ENCODE measurements at places on chromosomes 5 and 9.

DNA sequence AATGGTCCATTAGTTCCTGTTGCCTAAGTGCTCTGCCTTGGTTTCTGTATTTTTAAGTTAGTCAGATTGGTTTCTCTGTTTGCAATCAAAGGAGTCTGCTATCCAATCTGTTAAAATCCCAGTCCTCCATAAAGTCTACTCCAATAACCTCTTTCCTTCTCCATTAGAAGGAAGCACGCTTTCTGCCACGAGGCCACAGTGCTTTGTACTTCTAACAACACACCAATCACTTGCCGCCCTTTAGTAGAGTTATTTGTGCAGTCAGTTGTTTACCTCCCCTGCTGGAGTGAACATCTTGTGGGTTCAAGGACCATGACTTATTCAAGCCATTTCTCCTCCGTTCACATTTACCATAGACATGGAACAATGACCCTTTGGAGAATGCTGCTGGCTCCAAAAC lies 69.0 kb downstream of the GLRA1 start:
- DNase-seq = no peak

DNA sequence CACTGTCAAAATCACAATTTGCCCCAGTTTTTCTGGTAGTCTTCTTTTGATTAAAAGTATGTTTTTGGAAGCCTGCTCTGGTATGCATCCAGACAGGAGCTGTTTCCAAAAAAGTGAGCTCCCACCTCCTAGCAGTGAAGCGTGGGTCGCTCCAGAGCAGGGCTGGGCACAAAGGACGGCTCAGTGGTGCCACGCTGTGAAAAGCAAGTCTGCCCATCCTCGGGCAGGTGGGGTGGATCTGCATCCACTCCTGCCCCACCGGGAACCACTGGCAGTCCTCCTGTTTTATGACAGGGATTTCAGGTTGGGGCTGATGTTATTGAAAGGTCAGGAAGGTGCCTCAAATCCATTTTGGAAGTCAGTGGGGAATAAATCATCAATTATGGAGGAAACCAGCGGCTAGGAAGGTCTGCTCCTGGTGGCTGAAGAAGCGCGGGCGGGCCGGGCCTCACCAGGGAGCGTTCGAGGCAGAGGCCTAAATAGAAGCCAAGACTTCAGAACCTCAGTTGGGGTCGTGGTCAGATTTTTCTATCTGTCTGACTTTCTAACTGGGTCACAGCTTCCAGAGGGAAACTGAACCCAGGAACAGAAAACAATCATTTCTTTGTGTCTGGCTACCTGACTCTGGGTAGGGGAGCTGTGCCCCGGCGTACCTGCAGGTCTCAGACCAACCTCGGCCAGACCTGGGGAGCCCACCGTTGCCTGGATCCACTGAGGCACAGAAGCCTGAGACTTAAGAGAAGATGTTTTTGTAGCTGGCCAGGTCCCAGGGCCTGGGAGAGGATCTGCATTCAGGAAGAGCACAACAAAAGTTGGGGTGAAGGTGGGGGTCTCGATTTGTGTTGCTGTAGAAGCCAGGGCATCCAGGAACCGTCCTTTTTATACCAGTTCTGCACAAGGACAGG lies 168.1 kb downstream of the PAX5 start:
- DNase-seq = no peak

GRCh38 chr9:126205265-126205664 lies 121.4 kb upstream of the MVB12B start:
- DNase-seq = no peak

DNA sequence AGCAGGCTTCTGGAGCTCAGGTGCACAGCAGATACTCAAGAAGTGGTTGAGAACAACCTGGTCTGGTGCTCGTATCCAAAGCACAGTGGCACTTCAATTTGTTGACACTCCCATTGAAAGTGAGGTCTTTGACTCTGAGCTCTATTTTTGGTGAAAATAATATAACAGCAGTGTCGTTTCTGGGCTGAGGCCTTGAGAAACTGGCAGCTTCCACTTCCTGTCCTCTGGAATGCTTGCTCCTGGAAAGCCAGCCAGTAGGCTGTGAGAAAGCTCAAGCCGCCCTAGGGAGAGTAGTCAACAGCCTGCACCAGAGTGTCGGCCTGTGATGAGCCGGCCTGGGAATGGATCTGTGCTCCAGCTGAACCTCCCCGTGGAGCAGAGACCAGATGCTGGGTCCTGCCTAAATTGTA lies 6.8 kb upstream of the SUSD3 start:
- no peak for DNase-seq

DNA sequence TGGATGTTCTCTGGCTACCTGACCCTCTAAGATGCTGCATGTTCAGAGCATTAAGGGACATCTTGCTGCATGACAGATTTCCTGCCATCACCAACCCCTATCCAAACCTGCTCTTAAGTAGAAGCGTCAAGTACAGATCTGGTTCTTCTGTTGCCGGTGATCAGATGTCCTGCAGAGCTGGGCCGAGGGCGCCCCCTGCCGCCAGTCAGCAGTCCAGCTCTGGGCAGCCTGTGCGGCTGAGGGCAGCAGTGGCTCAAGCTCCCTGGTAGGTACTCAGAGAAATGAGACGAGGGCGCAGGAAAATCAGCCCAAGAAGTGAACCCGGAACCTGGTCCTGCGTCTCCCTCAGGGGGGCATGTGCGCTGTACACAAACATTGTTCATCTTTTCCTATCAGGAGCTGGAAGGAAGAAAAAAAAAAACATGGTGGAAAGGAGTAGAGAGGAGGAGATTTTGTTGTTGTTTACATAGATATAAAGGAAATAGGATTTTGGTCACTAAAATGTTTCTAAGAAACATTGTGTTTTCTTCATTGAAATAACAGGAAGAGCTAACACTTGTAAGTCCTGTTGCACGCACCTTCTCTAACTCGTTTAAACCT lies 95.8 kb downstream of the CFAP90 start:
- DNase-seq = peak; percentile 25

DNA sequence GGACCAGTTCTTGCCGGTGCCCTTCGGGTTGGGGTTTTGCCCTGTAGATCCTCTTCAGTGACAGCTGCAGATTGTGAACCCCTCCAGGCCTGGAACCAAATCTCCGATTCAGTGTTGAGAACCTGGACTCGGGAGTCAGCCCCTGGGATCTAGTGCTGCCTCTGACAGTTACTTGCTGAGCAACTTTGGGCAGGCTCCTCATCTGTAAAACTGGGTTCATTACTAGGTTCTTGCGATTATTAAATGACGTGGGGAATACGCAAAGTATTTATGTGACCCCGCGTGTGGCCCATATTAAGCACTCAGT lies 600 bp downstream of the ERCC6L2 start:
- DNase-seq = no peak

GRCh38 chr9:117777823-117778222 lies 73.6 kb downstream of the TLR4 start:
- DNase-seq = no peak

DNA sequence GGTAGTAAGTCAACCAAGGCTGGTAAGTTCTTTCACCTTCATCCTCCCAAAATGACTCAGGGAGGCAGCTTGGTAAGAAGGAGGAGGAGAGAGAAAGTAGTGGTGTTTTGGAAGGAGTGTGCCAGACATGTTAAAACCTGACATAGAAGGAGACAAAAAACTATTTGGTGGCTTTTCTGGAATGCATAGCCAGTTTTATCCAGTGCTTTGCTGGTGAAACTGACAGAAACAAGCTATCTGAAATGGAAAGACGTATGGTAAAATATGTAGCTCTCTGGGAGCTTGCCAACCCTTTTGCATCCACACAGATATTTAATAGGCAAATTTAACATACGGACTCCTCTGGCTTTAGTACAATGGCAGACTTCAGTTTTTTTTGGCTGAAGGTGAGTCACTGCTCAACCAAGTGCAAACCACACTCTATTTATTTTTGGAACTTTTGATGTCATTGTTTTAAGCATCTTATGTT lies 45.4 kb downstream of the RAB14 start:
- DNase-seq = no peak

GRCh38 chr5:118863345-118863744 lies 125.0 kb downstream of the DTWD2 start:
- DNase-seq = no peak

DNA sequence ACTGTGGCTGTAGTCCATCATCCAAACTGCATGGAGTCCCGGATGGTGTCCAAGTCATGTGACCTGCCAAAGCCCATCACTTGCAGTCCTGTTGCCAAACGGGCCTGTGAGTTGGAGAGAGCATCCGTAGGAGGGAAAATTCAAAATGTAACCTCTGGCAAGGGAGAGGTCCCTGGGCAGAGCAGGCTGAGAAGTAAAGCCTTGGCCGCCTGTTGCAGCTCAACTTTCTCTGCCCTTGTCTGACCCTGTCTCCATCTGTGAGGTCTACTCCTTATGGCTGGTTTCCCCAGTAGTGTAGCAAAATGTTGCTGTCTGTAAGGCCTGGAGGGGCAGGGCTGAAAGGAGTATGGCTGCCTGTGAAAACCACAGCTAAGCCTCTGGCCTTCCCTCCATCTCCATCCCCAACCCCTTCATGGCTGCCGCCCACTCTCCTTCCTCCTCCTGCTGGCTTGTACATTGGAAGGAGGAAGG lies 163.5 kb downstream of the SEMA6A start:
- DNase-seq = no peak

GRCh38 chr9:9299134-9299533 lies 1313.7 kb downstream of the PTPRD start:
- no peak for DNase-seq

DNA sequence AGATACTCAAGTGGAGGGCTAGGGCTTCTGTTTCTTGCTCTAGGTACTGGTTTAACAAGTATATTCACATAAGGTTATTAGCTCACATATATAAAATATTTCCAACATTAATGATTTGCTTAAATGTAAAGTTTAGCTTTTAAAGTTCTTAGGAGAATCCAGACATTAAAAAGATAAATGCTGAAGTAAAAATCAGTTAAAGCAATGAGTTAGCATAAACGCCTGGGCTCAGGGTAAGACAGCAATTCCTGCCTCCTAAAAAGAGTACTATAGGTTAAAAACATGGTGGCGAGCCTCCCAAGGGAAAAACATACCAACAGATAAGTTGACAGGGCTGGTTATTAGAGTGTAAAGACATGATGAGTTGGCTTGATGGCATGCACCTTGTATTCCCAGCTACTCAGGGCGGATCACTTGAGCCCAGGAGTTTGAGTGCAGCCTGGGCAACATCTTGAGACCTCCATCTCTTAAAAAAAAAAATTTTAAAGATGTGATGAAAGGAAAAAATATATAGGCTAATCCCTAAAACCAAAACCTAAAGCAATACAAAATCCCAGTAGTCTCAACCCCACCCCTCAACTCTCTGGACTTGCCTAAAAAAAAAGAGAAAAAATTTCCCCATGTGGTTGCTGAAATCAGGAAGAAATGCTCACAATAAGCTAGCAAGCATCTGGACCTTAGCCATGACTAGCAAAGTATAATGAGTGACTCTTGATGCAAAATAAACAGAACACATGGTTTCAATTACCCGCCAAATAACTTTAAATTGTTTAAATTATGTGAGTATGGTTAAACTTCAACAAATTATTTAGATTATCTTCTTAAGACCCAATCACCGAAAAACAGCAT lies 3.6 kb downstream of the GOLPH3 start:
- no peak for DNase-seq

DNA sequence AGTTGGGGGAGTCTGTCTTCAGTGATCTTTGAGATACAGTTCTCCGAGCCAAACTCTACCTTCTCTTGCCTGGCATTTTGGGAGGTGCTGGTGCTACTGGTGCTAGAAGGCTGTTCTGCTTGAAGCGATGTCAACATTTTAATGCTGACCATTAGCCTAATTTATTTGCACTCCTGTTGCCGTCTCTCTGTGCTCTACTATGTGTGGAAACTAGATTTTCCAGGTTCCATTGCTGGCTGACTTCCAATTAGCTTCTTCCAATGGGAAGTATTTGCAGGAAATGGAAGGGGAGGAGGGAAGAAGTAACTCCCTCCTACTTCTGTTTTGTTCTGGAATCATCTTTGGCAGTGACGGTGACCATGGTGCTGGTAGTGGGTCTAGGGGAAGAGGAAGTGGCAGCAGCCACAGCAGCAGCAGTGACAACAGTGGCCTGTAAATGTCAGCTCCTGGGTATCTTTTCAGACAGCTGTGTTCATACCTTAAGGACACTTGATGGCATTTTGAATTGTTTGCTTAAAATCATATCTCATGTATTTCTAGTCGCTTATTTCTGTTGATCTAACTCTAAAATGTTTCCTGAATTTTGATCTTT lies 7.9 kb downstream of the TXNDC8 start:
- no peak for DNase-seq

GRCh38 chr9:137116027-137116507 lies 1.5 kb upstream of the DPP7 start:
- no peak for DNase-seq

DNA sequence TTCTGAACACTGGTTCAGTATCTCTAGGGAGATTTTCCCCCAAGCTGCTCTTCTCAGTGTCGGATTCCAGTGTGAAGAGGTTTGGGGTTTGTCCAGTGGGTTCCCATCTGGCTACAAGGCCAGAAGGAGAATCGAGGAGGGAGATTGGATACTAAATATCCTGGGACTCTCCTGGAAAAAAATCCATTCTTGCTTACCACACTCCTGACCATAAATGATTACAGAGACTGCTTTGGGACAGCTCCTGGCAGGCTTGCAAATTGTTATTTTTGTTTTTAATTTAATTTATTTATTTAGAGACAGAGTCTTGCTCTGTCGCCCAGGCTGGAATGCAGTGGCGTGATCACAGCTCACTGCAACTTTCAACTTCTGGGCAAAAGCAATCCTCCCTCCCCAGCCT lies 4.7 kb upstream of the SUSD1 start:
- DNase-seq = no peak

GRCh38 chr9:126488881-126489404 lies 124.8 kb upstream of the LMX1B start:
- no peak for DNase-seq

GRCh38 chr5:73022471-73023169 lies 66.8 kb downstream of the FCHO2 start:
- DNase-seq = no peak

DNA sequence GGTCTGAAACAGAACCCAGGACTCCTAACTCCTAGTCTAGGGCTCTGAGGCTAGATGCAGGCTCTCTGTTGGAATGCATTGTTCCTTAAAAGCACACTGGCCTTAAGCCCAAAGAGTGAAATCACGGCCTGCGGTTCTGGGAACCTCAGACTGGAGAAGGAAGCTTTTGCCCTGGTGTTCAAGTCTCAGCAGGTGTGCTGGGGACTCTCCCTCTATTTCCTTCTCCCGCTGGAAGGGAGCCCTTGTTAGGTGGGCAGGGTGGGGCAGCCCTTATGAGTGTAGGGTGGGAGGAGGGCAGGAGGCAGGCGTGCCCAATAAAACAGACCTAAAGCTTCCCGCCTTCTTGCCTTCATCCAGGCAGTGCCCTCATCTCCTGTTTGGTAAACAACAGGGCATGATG lies 1.8 kb upstream of the PPARGC1B start:
- no peak for DNase-seq

- DNase-seq = no peak
These were observed 95.2 kb upstream of the CAST start for GRCh38 chr5:96566833-96567587.

- no peak for DNase-seq
These were observed 93.0 kb upstream of the NIPAL4 start for GRCh38 chr5:157366741-157367674.

- no peak for DNase-seq
These were observed 387.5 kb downstream of the TRIM36 start for GRCh38 chr5:114782177-114782576.

- no peak for DNase-seq
These were observed 11.4 kb downstream of the FOXE1 start for GRCh38 chr9:97864396-97864795.

GRCh38 chr9:3700772-3701171 lies 175.0 kb upstream of the RFX3 start:
- no peak for DNase-seq

- no peak for DNase-seq
These were observed 403.5 kb downstream of the ZNF608 start for GRCh38 chr5:124342986-124343385.

GRCh38 chr5:117681431-117682254 lies 1107.0 kb upstream of the SEMA6A start:
- no peak for DNase-seq

GRCh38 chr5:72121052-72121779 lies 13.9 kb downstream of the MAP1B start:
- DNase-seq = no peak

All from D721Med (cell line).